ENCODE measurements at places on chromosomes 5 and 9. TPM values are rescaled to one million over a fixed set of nuclear protein-coding genes. Genes with fewer than 3 reads are reported as not detected.

- no peak for DNase-seq
- peaks cover 80% of the 10 kb centered on the region for H3K36me3 ChIP-seq
- H3K27me3 ChIP-seq, result no peaks in the 10 kb centered on the region
- H3K4me1 ChIP-seq, result no peaks in the 10 kb centered on the region
- H3K27ac ChIP-seq, result no peak overlapping the region
Observed at GRCh38 chr9:137785704-137786161, 91.8 kb upstream of the CACNA1B start.

DNA sequence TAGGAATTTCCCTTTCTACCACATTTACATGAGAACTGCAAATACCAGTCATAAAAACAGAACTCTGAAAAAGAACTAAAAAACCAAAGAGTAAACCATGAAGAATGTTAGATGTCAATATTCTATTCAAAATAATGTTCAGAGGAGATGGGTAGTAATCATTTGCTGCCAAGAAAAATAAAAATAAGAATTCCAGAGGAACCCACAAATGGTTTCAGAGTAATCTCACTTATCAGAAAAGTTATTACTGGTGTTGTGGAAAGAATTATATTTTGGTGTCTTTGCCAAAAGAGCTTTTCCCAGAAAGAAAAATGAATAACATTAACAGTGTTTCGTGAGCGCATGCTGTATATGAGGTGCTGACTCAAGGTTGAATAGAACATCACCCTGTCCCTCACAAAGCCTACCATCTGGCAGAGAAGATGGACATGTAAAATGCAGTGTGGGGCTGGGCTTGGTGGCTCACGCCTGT, 35.6 kb downstream of the GPR21 start:
- peaks cover 59% of the 10 kb centered on the region for H3K36me3 ChIP-seq
- H3K4me1 ChIP-seq, result peaks cover 15% of the 10 kb centered on the region
- H3K27ac ChIP-seq, result no peak overlapping the region

DNA sequence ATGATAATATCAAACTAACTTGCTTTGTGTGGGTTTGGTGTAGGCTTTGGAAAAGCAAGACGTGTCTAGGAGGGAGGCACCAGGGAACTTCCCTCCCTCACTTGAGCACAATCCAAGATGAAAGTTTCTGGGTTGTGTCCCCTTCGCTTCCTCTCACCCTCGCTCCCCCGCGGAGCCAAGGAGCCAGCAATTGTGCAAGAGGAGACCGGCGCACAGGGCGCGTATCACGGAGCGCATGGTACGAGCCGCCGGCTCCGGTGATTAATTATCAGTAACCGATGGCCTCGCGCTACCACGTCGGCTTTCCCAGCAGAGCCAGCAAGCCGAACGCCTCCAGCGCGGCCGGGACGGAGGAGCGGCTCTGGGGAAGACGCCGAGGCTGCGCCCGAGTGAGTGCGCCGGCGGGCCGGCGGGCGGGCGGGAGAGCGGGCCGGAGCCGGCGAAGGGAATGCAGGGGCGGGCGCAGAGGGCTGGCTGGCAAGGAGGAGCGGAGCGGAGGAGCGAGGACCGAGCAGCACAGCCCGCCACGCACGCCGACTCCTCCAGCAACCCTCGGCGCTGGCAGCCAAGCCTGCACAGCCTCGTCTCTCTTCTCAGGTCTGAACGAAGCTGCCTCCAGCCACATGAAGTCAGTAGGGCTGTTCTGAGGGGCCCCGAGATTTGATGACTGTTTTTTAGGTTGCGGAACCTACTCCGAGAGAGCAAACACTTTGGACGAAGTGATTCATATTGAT, 143.6 kb downstream of the BNC2 start:
- peaks cover 68% of the 10 kb centered on the region for H3K4me1 ChIP-seq
- H3K4me3 ChIP-seq, result peak overlapping the region; percentile 67
- no peaks in the 10 kb centered on the region for H3K27me3 ChIP-seq
- DNase-seq, result peak; percentile 96
- H3K27ac ChIP-seq, result peak overlapping the region; percentile 90
- no peaks in the 10 kb centered on the region for H3K36me3 ChIP-seq

DNA sequence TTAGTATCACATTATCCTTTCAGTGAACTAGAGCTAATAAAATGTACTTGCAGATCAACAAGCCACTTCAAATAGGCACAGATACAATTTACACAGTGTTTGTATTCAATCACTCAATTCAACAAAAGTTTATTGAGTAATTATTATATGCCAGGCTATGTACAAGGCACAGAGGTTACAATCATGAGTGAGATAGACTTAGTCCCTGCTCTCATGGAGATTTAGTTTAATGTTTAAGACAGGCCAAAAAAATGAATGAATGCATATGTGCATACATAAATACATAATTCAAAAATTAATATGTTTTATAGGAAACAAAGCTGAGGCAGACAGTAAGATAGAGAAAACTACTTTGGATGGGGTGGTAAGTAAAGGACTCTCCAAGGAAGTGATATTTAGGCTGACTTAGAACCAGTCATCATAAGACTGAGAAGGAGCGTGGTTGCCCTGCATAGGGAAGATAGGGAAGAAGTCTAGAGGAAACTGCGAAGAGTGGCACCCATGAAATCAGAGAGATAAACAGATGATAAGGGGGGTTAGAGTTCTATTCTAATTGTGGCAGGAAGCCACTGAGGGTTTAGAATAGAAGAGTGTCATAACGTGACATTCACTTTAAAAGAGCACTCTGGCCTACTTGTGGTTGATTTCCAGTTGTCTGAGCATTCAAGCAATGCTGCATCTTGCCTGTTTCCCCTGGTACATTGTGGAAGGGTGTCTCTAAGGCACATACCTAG, 49.7 kb upstream of the GRAMD2B start:
- no peak for DNase-seq
- H3K27ac ChIP-seq, result no peak overlapping the region
- no peaks in the 10 kb centered on the region for H3K27me3 ChIP-seq
- H3K4me1 ChIP-seq, result peaks cover 6% of the 10 kb centered on the region

GRCh38 chr9:87713278-87713987, 12.5 kb upstream of the CTSL start:
- H3K4me3 ChIP-seq, result peak overlapping the region; percentile 25
- H3K27ac ChIP-seq, result peak overlapping the region; percentile 67
- peak; percentile 98 for DNase-seq
- peaks cover 5% of the 10 kb centered on the region for H3K36me3 ChIP-seq
- H3K4me1 ChIP-seq, result peaks cover 6% of the 10 kb centered on the region
- no peaks in the 10 kb centered on the region for H3K27me3 ChIP-seq

DNA sequence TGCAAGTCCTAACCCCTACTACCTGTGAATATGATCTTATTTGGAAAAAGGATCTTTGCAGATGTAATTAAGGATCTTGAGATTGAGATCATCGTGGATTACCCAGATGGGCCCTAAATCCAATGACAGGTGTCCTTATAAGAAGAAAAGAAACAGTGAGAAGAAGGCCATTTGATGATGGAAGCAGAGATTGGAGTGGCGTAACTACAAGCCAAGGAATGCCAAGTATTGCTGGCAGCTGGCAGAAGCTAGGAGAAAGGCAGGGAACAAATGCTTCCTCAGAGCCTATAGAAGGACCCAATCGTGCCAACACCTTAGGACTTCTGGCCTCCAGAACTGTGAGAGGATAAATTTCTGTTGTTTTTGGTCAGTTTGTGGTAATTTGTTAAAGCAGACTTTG, 70.1 kb upstream of the PALM2AKAP2 start:
- no peaks in the 10 kb centered on the region for H3K27me3 ChIP-seq
- peaks cover 19% of the 10 kb centered on the region for H3K4me1 ChIP-seq
- no peak for DNase-seq
- no peak overlapping the region for H3K4me3 ChIP-seq
- no peaks in the 10 kb centered on the region for H3K36me3 ChIP-seq

GRCh38 chr9:99451112-99451606, 229.1 kb downstream of the SEC61B start:
- no peaks in the 10 kb centered on the region for H3K27me3 ChIP-seq
- H3K4me1 ChIP-seq, result peaks cover 7% of the 10 kb centered on the region
- no peaks in the 10 kb centered on the region for H3K36me3 ChIP-seq
- no peak overlapping the region for H3K4me3 ChIP-seq

SLC9A3 gene
- 5.0 TPM for total RNA-seq

CYSRT1 gene
- 0.33 TPM for total RNA-seq

IFNA7 gene
- not detected for total RNA-seq
